HEK293T (cell line): ENCODE measurements at places on chromosomes 2 and 18.

DNA sequence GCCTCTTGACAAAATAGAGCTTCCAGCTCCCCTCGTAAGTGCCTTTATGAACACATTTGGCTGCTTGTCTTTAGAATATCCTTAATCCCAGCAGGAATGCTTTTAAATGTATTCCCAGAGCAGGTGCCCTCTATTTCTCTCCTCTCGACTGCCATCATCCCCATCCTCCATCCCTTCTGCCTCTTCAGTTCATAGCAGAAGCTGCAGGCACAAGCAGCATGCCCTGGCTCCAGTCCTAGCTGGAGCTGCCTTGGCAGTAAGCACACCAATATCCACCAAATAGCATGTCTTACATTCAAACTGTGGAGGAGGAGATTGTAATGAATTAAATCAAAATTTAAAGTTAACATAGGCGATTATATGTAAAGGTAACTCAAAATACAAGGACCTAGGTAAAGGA lies 891.3 kb upstream of the SLC39A10 start:
- no peak for DNase-seq

DNA sequence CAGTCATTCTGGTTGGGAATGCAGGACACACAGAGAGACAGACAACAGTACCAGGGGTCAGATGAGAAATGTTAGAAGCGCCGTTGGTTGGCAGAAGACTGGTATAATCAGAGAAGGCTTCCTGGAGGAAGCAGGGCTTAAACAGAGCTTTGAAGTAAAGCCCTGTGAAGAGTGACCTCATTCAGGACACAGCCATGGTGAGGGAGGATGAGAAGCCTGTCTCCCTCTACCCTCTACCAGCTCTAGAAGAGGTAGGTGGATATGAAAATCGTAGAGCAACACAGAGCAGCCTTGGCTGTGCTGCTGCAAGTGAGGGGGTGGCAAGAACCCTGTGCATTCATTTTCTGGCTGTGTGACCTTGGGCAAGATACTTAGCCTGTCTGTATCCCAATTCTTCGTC lies 14.2 kb downstream of the TET3 start:
- no peak for DNase-seq

GRCh38 chr18:379681-380330 lies 112.0 kb upstream of the THOC1 start:
- DNase-seq: no peak

DNA sequence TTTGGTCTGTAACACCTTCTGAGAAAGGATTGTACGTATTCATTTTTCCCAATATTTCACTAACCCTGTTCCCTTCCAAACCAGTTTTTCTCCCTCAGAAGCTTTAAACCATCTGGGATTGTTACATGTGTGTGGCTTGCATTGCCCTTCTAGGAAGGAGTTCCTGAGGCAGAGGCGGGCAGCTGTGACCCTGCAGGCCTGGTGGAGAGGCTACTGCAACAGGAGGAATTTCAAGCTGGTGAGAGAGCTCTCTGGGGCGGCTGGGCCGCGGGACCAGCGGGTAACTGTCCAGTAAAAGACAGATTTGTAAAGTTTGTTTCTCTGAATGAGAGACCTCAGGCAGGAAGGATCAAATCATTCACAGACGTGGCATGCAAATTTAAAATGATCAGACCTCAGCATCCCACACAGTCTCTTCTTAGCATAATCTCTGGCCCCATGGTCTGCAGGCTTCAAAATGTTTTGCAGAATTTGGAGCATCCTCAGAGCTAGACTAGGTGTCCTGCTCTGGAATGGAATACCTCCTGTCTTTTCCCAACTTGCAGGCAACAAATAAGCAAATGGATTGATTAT lies 40.2 kb upstream of the GPR17 start:
- DNase-seq: no peak

GRCh38 chr2:67752969-67753368 lies 309.8 kb downstream of the C1D start:
- no peak for DNase-seq

- DNase-seq: no peak
These were observed 198.2 kb upstream of the SPRED2 start for GRCh38 chr2:65630643-65631042.

DNA sequence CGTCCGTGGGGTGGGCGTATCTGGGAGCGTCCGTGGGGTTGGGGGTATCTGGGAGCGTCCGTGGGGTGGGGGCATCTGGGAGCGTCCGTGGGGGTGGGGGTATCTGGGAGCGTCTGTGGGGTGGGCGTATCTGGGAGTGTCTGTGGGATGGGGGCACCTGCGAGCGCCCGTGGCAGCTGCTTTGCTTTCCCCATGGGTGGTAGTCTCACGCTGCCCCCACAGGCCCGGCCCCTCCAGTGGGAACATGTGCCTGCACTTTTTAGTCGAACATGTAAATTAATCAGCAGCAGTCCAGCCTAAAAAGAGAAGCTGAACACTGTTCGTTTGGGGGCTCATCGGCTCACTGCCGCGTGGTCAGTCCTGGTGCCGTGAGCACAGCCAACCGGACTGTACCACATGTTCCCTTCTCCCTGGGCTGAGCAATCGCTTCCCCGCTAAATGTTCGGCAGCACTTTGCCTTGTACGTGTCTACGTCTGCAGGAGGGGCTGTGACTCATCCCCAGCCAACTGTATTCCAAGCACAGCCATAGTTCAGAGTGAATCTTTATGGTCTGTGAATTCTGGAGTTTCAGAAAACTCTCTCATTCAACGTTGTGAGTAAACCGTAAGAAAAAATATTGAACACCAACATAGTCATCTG lies 271.5 kb downstream of the AGAP1 start:
- no peak for DNase-seq

DNA sequence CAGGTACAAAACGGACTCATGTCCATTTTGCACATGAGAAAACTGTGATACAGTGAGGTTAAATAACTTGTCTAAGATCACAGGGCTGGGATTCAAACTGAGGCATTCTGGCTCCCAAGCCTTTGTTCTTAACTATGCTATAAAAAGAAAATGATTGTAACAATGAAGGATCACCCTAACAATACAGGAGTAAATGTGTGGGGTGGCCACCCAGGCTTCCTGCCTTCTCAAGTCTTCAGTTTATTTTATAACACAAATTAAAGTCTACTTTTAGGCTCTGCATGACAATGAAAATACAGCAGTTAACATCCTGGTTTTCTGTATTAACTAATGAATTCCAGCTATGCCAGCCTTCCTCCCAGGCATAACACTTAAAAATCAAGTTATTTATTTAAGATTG lies 7.6 kb downstream of the WDFY1 start:
- DNase-seq: no peak

GRCh38 chr2:39490586-39490985 lies 53.5 kb upstream of the MAP4K3 start:
- no peak for DNase-seq

- no peak for DNase-seq
These were observed 16.5 kb downstream of the LPIN1 start for GRCh38 chr2:11762799-11763461.

GRCh38 chr18:69843015-69843414 lies 104.7 kb downstream of the CD226 start:
- DNase-seq: no peak

DNA sequence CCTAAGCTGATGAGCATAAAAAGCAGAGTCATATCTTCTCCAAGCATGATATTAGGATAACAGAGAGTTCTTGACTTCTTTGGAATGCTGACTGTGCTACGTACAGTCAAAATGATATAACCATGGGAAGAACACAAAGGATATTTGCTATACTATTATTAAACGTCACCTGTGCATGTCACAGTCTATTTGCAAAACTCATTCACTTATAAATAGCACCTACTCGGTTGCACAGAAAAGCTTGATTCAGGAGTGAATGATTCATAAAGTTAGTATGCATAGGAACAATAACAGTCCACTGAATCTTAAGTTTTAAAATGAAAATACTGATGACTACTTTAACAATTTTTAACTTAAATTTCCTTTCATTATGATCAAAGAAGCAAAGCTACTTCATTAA lies 83.3 kb downstream of the SP3 start:
- no peak for DNase-seq

DNA sequence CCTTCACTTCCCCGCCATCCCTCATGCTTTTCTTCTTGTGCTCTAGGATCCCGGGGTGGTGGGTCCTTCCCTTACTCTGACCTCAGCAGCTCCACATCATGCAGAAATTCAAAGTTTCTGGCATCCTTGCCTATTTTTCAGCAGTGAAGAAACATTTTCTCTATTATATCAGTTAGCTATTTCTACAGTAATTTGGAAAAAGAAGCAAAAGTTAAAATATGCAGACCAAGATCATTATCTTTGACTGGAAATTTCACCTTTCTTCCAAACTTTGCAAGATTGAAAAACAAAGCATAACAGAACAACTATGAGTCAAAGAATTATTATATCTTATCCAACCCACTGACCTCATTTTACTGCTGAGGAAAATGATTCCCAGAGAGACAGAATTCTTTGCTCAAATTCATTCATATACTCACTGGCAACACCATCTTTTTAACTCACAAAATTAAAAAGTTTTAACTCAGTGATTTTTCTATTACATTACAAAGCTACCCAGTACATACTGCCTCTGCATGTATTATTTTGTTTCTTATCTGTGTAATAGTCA lies 40.5 kb downstream of the ANTXR1 start:
- DNase-seq: no peak

DNA sequence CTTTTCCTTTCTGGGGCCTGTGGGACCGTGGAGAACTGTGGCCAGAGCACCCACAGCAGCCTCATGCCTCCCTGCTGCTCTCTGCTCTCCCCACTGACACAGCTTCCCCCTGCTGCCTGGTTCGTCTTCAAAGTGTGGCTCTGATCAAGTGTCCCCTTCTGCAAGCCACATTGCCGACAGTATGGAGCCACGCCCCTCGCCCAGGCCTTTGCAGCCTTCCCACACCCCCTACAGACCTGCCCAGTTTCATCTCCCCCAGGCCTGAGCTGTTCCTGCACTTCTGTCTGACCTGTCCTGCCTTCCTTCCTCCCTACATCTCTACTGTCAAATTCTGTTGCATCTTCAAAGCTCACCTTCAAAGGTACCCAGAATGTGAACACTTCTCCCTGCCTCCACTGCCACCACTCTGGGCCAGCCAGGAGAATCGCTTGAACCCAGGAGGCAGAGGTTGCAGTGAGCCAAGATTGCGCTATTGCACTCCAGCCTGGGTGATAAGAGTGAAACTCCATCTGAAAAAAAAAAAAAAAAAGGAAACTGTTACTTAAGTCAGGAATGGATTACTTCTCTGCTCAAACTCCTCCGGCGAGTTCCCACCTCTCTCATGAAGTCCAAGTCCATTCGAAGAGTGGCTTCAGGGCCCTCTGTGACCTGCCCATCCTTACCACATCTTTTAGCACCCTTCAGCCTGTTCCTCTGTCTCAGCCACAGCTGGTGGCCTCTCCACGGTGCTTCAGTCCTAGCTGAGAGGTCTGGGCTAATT lies 29.0 kb upstream of the CATIP start:
- peak; percentile 1 for DNase-seq

DNA sequence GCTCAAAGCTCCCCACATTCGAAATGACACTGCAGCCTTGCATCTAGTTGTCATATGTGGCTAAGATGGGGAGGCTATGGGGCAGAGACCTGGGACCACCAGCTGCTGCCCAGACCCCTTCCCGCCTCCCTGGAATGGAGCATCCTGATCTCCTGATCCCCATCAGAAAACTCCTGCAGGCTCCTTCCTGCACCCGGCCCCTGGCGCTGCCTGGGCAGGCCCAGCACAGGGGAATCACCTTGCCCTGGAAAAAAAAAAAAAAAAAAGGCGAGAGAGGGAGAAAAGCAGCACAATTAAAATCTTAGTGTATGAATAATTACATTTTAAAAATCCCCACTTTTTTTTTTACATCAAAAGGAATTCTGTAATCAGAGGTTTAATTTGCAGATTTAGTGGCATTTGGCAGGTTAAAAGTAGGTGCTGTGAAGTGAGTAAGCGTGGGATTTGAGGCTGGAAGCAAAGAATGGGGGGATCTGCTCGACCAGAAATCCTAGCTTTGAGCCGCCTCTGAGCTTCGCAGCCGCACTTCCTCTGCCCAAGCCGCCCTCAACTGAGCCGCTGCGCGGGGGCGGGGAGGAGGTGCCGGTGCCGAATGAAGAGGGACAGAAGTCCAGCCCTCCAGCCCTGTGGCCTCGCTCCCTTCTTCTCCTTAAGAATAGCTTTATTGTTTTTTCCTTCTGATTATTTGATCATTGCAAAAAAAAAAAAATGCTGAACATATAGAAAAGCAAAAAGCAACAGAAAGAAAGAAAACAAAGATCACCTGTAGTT lies 30.0 kb downstream of the THNSL2 start:
- peak; percentile 29 for DNase-seq

GRCh38 chr18:30748541-30748940 lies 294.0 kb downstream of the DSC3 start:
- DNase-seq: no peak

GRCh38 chr2:109174626-109175349 lies 45.8 kb downstream of the SH3RF3 start:
- no peak for DNase-seq

DNA sequence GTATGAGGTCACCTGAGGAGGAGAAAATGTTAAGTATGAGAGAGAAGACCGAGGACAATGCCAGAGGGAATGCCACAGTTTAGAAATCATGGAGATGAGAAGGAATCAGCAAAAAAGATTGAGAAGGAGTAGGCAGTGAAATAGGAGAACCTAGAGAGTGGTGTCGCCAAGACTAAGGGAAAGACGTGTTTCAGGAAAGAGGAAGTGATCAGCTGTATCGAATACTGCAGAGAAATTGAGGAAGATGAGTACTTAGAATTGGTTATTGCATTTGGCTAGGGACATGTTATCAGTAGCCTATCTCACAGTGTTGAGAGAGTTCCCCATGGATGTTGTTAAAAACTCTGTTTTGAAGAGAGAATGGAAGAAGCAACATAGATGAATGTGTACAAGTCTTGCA lies 112.3 kb downstream of the GALNT1 start:
- DNase-seq: no peak

GRCh38 chr2:48337871-48338270 lies 192.1 kb upstream of the STON1 start:
- no peak for DNase-seq

GRCh38 chr2:23745726-23746105 lies 181.2 kb downstream of the ATAD2B start:
- no peak for DNase-seq

GRCh38 chr2:96596596-96596995 lies 41.5 kb downstream of the KANSL3 start:
- no peak for DNase-seq

DNA sequence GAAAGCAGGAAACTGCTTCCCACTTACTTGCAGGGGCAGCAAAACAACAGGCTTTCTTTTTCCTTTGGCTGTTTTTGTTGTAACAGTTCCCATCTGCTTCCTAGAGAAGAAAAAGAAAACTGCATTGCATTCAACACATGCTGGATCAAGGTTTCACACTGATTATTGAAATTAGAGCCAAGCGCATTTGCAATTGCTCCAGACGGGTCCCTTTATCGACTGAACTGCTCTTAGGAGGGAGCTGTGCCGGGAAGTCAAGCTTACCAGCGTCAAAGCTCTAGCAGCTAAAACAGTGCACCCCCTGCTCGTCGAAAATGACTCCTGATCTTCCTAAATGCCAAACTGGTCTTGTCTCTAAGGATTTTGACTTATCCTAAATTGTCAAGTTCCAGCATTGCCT lies 164.0 kb upstream of the SESTD1 start:
- no peak for DNase-seq

DNA sequence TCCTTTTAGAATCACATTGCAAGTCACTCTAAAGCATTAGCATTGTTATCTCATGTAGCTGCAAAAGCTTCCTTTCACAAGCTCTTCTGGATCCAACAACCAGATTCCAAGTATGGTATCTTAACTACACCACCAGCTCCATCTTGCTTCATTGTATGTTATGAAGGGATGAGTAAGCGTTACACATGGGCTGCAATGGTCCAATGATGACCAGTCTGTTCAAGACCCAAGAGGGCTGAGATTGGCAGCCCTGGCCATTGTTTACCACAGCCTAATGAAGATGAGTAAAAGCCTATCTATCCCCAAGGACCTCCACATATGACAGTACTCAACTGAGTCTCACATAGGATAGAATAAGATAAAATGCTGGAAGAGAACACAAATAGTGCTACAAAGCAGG lies 6.3 kb downstream of the CFLAR start:
- no peak for DNase-seq
